Stimulated activated CD4-positive, alpha-beta T cell treated with anti-CD3 and anti-CD28 coated beads, TNF-alpha, amount 100 ng/mL, for 24 hours (primary cell): ENCODE measurements at places on chromosomes 1 and 21.
A peak's percentile ranks its signal among the peaks of the same experiment; 100 is the strongest.

- no peak for DNase-seq
Observed at GRCh38 chr1:25112400-25112799, 119.9 kb downstream of the SYF2 start.

GRCh38 chr21:26710155-26710554 is 135.1 kb downstream of the ADAMTS1 start:
- no peak for DNase-seq

DNA sequence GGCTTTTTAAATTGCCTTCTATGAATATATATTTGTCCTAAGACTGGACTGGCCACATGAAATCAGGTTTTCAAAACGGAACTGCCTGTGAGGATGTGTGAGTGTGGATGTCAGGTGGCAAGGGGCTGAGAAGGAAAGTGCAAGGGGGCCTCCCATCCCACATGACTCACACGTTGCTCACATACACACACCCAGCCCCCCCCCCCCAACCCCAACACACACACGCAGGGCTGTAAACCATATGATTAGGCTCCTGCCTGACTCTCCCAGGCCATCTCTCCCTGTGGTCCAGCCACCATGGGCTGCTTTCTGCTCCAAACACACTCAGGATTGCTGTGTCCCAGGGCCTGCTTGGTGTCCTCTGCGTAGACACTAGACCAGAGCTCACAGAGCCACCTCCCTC is 22.4 kb downstream of the DEGS1 start:
- DNase-seq, result peak; percentile 16

DNA sequence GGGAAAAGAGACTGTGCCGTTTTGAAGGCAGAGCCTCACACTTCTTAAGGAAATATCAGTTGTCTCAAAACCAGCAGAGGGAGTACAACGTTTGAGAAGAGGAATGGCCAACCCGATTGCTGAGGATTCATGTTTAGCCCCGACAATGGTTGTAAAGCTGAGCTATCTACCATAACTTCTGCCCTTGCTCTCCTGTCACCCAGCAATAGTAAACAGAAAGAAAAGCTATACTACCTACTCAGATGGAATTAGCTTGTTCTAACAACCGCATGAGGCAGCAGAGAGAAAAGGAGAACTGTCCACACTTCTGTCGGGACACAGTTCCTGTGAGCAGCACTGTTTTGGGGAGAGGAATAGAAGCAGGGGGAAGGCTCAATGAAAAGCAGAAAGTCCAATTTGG is 91.2 kb downstream of the SLC45A1 start:
- no peak for DNase-seq

- DNase-seq, result no peak
Observed at GRCh38 chr21:44751799-44752636, 40.6 kb upstream of the TSPEAR start.

DNA sequence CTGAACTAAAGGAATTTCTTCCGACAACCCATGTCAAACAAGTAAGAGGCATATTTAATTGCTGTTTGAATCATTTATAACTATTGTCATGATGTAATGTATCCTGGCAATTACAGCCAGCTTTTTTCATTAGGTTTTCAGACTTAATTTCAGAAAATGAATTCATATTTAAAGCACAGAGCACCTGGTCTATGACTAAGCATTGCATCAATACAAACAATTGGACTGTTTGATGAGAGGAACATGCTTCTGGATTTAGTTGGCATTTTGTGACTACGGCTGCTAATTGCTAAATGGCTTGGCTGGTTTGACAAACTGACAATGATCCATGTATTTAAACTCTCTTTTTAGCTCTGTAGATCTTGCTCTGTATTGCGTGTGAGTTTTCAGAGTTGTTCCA is 853.4 kb downstream of the NCAM2 start:
- DNase-seq, result no peak

DNA sequence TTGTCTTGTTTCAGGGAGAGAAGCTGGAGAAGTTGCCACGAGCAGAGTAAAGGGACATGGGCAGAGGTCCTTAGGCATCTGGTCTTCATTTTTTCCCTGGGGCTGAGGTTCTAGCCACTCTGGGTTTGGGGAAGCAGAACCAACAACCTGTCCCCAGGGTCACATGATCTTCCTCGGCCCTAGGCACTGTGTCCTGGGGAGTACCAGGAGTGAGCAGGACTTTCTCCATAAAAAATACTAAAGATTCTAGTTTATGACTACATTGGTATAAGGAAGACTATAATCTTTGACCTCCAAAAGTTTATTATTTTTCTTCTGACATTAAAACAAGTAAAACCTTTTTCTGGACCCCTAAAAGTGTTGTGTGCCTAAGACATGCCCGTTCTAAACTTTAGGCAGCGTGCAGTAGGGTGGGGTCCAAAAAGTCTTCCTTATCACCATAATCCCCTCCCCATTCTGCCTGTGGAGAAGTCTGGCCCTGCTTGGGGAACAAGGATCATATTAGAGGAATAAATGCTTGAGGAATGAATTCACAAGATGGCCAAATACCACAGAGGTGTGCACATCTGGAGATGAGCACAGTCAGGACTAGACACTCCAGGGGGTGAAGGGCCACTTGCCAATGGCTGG is 19.3 kb upstream of the IGSF3 start:
- no peak for DNase-seq

GRCh38 chr1:109985247-109986053 is 885 bp downstream of the AHCYL1 start:
- DNase-seq, result no peak

DNA sequence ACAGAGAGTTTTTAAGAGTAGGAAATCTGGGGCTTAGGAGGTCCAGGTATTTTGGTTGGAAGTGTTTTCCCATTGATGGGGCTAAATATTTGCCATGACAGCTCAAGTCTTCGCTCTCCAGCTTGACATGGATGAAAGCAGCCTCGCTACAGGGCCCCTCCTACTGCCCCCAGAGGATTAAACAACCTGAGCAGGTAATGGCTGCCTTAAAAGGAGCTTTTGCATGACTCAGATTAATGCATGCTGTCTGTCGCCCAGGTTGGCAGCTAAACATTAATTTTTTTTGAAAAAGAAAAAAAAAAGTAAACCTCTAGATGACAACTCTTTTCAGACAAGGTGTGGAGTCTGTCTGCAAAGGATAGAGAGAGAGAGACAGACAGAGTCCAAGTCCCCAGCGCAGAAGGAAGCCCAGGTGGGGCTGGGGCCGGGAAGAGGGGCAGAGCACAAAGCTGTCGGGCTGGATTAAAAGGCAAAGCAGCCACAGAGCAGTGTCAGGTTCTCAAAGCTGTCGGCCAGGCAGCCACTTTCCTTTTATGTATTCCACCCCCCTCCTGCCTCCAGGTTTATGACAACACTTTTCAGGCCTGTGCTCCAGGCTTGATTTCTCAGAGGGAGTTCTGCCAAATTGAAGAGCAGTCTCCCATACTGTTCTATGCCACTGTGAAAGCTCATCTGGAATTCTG is 127.9 kb downstream of the CLIC6 start:
- DNase-seq, result no peak

GRCh38 chr1:78651241-78651640 is 1.6 kb downstream of the IFI44 start:
- no peak for DNase-seq

GRCh38 chr1:23848673-23849616 is 19.1 kb downstream of the FUCA1 start:
- DNase-seq, result no peak

DNA sequence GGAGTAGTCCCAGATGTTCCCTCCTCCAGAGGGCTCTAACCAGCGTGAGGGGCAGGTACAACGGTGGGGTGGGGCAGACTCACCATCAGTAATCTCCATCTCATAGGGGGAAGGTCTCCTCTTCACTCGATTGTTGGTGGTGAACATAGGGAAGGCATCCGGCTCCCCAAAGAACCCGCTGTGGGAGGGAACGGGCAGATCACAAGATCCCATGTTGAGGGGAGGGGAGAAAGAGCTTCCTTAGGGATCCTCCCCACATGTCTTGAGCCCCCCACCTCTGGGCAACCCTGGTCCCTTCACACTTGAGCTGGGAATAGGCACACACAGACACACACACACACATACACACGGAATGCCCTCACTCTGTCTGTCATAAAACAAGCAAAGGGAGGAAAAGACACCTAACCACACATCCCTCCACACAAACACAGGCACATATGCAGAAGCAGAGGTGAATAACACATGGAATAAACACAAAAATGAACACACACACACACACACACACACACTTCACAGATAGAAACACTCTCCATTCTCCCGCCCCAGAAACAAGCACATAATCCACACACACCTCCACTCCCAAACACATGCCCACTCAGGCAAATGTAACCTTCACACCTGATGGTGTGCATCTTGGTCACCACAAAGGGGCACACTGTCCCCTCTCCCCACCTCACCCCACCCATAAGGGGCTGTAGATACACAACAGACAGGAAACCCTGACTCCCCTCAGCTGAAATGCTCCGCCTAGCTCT is 7.9 kb downstream of the TAL1 start:
- DNase-seq, result no peak
